Melanocyte of skin (primary cell): ENCODE measurements at places on chromosomes 11 and 22. TPM values are rescaled to one million over a fixed set of nuclear protein-coding genes. Genes with fewer than 3 reads are reported as not detected.

The GLYAT gene
- total RNA-seq: not detected in 2 replicates

The SMDT1 gene
- 1.3 and 4.6 TPM in 2 replicates for total RNA-seq

The MPZL2 gene
- 0.36 TPM in 1 of 2 replicates, not detected in the other for total RNA-seq

The TMEM121B gene
- 0.34 and 0.36 TPM in 2 replicates for total RNA-seq

The OR56A1 gene
- not detected in 2 replicates for total RNA-seq

The REXO2 gene
- 154 and 172 TPM in 2 replicates for total RNA-seq

The AIFM3 gene
- 2.3 and 3.2 TPM in 2 replicates for total RNA-seq

The RIMBP3B gene
- under 0.01 and 0.36 TPM in 2 replicates for total RNA-seq

The SEZ6L gene
- total RNA-seq: not detected in 2 replicates
